ENCODE measurements at places on chromosomes 4 and X.

- no peaks in the 10 kb centered on the region for H3K27me3 ChIP-seq
- no peak overlapping the region for H3K4me3 ChIP-seq
- H3K36me3 ChIP-seq = no peaks in the 10 kb centered on the region
- no peak overlapping the region for H3K27ac ChIP-seq
- no peak for DNase-seq
These were observed 126.1 kb downstream of the ASB9 start for GRCh38 chrX:15143825-15144121.

DNA sequence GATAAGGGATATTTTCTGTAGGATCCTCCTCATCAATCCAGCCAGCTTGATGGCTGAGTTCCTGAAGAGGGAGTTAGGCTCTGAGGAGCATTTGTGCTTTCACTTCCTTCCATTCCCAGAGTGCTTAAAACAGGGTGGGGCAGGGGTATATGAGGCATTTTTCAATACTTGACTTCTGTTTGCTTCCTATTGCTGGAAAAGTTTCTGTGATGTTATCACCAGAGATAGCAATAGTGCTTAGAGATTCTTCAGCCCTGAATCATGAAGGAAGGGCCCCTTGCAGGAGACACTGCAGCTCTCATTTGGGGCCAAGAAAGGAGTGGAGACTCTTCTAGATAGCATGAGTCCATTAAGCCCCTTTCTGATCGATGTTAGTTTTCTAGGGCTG, 166.7 kb upstream of the RPS6KA3 start:
- H3K27me3 ChIP-seq = no peaks in the 10 kb centered on the region
- H3K4me1 ChIP-seq = peaks cover 24% of the 10 kb centered on the region
- no peaks in the 10 kb centered on the region for H3K36me3 ChIP-seq
- H3K4me3 ChIP-seq = no peak overlapping the region
- DNase-seq = no peak
- H3K27ac ChIP-seq = no peak overlapping the region

DNA sequence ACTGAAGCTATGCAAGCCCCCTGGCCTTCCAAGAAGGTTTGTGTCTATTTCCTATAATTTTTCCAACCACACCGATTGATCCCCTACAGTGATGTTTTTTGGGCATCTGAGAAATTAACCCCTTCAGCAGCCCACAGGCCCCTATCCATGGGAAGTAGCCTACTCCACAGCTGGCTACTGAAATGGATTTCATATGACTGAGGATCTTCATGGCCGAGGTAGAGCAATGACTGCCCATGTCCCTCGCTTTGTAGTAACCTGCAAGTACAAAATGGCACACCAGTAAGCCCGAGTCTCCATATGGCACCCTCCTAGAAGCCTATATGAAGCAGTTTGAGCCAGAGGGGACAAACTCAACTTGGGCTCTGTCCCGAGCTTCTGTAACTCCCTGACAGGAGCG, 36.8 kb downstream of the MAP9 start:
- no peaks in the 10 kb centered on the region for H3K4me1 ChIP-seq
- no peak overlapping the region for H3K4me3 ChIP-seq
- H3K27me3 ChIP-seq = no peaks in the 10 kb centered on the region
- no peak overlapping the region for H3K27ac ChIP-seq

GRCh38 chrX:125170459-125170858, 149.2 kb upstream of the TEX13C start:
- no peak for DNase-seq
- H3K27me3 ChIP-seq = no peaks in the 10 kb centered on the region
- no peak overlapping the region for H3K4me3 ChIP-seq

- no peak overlapping the region for H3K27ac ChIP-seq
- H3K4me3 ChIP-seq = no peak overlapping the region
- no peaks in the 10 kb centered on the region for H3K27me3 ChIP-seq
- DNase-seq = no peak
- no peaks in the 10 kb centered on the region for H3K4me1 ChIP-seq
These were observed 795.7 kb upstream of the SLIT2 start for GRCh38 chr4:19455850-19456602.

DNA sequence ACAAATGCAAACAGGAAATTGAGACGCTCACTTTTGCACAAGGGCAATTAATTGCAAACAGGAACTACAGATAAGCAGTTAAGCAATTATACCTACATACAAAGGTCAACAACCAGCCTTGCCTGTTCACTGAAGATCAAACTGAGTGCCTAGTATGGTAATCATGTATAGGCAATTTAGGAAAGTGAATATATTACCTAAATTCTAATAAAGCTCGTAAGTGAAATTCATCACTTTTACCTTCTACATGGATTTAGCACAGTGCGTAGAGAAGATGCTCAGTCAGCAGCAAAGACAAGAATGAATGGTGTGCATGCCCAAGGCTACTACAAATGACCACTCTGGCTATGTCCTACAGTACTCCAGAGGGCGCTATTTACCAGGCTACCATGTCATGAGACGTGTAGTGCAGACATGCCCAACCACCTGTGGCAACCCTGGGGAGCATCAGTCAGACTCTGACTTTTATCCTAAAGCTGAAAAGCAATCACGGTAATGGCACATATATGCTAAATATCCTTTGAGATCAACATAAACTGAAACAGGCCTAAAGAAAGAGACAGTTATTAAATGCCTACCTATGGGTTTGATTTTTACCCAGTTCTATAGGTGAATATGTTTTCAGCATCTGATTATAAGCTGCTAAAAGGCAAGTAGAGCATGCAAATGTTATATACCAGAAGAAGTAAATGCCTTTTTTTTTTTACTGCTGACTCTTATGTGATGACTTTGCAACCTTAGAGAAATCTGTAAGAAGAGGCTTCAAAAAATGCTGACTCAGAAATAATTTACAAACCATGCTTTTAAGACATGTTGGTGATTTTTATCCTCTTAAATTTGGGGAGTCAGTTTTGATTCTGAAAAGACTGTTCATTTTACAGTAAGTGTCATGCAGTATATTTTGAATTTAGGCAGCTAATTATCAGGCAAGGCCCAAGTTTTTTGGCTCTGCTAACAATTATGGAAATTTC, 178.0 kb downstream of the PPP3CA start:
- no peaks in the 10 kb centered on the region for H3K27me3 ChIP-seq
- no peak overlapping the region for H3K27ac ChIP-seq
- no peaks in the 10 kb centered on the region for H3K4me1 ChIP-seq
- H3K4me3 ChIP-seq = no peak overlapping the region

- no peaks in the 10 kb centered on the region for H3K27me3 ChIP-seq
- no peak for DNase-seq
- no peaks in the 10 kb centered on the region for H3K36me3 ChIP-seq
- H3K4me3 ChIP-seq = no peak overlapping the region
- no peaks in the 10 kb centered on the region for H3K4me1 ChIP-seq
- H3K27ac ChIP-seq = no peak overlapping the region
These were observed 29.9 kb upstream of the TEC start for GRCh38 chr4:48299560-48299959.

GRCh38 chr4:155974476-155974749, 20.7 kb upstream of the CTSO start:
- H3K27me3 ChIP-seq = no peaks in the 10 kb centered on the region
- H3K27ac ChIP-seq = no peak overlapping the region
- no peaks in the 10 kb centered on the region for H3K36me3 ChIP-seq
- H3K4me1 ChIP-seq = no peaks in the 10 kb centered on the region
- no peak overlapping the region for H3K4me3 ChIP-seq

GRCh38 chr4:8729408-8730149, 137.0 kb downstream of the CPZ start:
- no peak for DNase-seq
- H3K4me1 ChIP-seq = no peaks in the 10 kb centered on the region
- H3K36me3 ChIP-seq = no peaks in the 10 kb centered on the region
- no peak overlapping the region for H3K27ac ChIP-seq
- H3K27me3 ChIP-seq = no peaks in the 10 kb centered on the region

GRCh38 chrX:132622130-132622529, 133.3 kb upstream of the MBNL3 start:
- H3K27ac ChIP-seq = no peak overlapping the region
- H3K4me3 ChIP-seq = no peak overlapping the region
- no peaks in the 10 kb centered on the region for H3K4me1 ChIP-seq
- no peaks in the 10 kb centered on the region for H3K27me3 ChIP-seq
- no peaks in the 10 kb centered on the region for H3K36me3 ChIP-seq

DNA sequence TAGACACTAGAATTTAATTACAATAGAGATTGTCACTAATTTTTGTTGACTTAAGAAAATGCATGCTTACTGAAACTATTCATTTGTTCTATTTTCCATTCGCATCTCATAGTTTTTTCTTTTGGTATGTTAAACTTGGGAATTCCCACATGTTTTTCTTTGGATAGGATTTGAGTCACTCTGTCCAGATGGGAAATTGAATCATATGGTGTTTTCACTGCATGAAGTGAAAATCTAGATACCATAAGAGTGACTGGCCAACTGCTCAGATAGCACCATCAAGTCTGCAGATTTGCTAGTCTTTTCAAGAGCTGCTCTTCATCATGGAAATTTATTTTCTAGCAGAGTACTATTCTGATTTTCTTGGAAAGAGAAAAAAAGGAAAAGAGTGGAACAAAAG, 172.6 kb downstream of the FAM47B start:
- no peaks in the 10 kb centered on the region for H3K36me3 ChIP-seq
- H3K27ac ChIP-seq = no peak overlapping the region
- H3K27me3 ChIP-seq = no peaks in the 10 kb centered on the region

DNA sequence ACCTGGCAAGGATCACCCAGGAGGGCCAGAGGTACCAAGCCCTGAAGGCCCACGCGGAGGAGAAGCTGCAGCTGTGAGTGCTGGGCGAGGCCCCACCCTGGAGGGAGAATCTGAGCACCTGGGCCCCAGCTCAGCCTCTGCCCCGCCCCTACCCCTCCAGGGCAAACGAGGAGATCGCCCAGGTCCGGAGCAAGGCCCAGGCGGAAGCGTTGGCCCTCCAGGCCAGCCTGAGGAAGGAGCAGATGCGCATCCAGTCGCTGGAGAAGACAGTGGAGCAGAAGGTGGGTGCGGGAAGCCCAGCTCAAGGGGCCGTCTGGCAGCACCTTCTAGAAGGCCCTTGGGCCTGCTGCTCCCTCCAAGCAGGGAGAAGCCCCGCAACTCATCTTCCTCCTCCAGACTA, 23.2 kb downstream of the TACC3 start:
- peaks cover 20% of the 10 kb centered on the region for H3K36me3 ChIP-seq
- H3K27ac ChIP-seq = no peak overlapping the region
- no peaks in the 10 kb centered on the region for H3K27me3 ChIP-seq
- no peak for DNase-seq
- no peak overlapping the region for H3K4me3 ChIP-seq

DNA sequence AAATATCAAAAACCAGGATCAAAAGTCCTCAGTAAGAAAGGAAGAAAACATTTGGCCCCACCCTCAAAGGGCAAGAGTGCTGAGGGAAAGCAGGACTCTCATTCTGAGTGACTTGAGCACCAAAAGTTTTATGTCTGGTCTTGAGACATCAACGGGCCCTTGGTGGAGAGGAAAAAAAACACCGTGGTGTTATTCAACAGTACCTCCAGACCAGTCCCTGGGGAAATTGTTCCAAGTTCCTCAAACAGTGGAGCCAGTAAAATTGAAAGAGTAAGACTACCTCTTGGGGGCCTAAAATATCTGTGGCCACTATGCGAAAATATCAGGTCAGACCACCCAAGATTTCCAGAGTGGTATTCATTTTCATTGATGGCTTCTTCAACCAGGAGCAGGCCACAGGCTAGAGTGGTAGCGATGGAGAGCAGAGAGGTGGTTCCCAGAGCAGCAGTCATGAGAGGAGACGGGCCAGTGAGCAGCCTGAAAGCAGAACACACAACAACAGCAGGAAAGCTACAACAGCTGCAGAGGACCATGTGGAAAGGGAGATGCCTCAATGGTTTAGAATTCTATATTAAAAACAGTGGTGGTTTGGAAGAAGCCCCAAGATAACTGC, 63.7 kb upstream of the RPL34 start:
- DNase-seq = no peak
- no peaks in the 10 kb centered on the region for H3K27me3 ChIP-seq
- no peaks in the 10 kb centered on the region for H3K4me1 ChIP-seq
- H3K27ac ChIP-seq = no peak overlapping the region
- no peak overlapping the region for H3K4me3 ChIP-seq
- H3K36me3 ChIP-seq = no peaks in the 10 kb centered on the region

DNA sequence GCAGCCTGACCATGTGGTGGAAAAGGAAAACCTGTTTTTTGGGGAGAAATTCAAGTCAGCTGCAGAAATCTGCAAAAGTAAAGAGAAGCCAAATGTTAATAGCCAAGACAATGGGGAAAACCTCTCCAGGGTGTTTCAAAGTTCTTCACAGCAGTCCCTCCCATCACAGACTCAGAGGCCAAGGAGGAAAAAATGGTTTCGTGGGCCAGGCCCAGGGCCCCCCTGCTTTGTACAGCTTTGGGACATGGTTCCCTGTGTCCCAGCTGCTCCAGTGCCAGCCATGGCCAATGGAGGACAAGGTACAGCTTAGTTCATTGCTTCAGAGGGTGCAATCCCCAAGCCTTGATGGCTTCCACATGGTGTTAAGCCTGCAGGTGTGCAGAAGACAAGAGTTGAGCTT, 15.2 kb upstream of the YTHDC1 start:
- no peaks in the 10 kb centered on the region for H3K4me1 ChIP-seq
- no peak overlapping the region for H3K27ac ChIP-seq
- no peaks in the 10 kb centered on the region for H3K36me3 ChIP-seq
- no peak overlapping the region for H3K4me3 ChIP-seq
- DNase-seq = no peak

DNA sequence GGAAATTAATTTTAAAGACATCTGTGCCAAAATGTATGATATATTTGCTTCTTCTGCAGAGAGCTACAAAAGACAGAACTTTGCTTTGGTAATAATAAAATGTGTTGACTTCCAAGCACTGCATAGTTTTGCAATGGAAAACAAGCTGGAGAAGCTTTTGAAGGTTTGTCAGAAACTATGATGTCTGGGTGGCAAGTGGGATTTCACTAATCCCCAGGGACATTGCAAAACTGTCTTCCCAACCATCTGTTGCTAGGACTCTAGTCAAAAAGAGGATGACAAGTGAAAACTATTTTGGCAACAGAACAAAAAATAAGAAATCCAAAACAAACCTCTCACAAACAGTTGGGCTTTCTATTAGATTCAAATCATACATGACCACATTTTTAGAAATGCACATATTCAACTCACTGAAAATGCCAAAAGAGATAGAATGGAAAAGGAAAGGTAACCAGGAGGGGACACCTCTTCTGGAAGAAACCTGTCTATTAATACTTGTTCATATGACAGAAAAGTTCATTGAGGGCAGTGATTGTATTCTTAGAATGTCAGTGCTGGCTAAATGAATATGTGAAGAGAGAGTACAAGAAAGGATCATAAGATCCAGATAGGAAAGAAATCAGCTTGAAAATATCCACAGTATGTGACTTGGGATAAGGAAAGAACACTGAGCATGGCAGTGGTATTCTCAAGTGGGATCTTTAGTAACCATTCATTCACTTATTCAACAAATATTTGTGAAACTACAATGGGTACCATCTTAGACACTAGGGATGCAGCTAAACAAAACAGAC, 228.0 kb downstream of the RASL11B start:
- no peaks in the 10 kb centered on the region for H3K4me1 ChIP-seq
- H3K36me3 ChIP-seq = no peaks in the 10 kb centered on the region
- no peak overlapping the region for H3K4me3 ChIP-seq
- no peak overlapping the region for H3K27ac ChIP-seq

- no peak for DNase-seq
- H3K36me3 ChIP-seq = no peaks in the 10 kb centered on the region
- no peak overlapping the region for H3K4me3 ChIP-seq
- no peaks in the 10 kb centered on the region for H3K27me3 ChIP-seq
These were observed 120.2 kb downstream of the PAPSS1 start for GRCh38 chr4:107599841-107600240.
